ENCODE measurements at places on chromosomes 7 and 10.
A peak's percentile ranks its signal among the peaks of the same experiment; 100 is the strongest.

DNA sequence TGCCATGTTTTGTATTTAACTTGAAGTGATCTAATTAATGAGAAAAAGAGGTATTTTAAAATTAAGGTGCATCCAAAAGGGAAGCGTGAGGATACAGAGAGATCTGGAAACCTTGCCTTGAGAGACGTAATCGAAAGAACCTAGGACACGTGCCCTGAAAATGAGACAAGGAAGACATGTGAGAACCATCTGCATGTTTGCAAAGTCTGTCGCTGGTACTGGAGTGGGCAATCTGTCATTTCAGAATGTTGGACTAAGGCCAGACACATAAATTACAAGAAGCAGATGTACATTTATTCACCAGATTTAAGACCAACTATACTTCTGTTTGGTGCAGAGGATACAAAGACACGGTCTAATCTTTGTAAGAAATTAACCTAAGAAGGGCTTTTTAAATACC, 9.2 kb downstream of the AGR2 start:
- DNase-seq, result no peak

DNA sequence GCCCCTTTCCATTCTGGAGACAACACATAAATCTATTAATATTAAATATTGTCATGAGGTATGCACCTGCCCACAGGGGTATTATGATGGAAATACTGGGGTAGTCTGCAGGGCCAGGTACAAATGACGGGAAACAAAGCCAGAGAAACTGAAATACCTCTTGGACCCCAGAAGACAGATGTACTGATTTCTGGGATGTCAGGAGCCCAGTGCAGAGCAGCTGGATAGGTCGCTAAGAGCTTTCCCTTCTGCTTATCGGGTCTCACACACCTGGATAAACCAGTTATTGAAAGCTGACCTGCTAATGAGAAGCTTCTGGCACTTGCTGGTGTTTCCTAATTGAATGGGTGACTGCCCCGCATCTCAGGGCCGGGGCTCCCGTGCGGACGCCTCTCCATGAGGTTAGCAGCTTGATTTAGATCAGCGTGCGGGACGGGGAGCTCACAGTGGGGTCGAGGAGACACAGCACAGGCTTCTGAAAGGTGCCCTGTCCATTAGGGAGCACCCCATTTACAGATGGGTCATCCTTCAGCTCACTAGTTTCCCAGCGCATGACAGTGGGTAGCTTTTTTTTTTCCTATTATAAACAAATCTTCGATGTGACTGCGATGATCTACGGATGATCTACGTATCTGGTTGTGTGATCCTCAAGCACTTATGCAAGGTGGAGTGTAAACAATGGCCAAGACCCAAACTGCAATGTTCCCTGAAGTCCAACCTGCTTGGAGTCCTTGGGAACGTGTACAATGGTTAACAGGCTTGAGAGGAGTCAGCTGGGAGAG, 1.5 kb upstream of the INSIG1 start:
- no peak for DNase-seq

DNA sequence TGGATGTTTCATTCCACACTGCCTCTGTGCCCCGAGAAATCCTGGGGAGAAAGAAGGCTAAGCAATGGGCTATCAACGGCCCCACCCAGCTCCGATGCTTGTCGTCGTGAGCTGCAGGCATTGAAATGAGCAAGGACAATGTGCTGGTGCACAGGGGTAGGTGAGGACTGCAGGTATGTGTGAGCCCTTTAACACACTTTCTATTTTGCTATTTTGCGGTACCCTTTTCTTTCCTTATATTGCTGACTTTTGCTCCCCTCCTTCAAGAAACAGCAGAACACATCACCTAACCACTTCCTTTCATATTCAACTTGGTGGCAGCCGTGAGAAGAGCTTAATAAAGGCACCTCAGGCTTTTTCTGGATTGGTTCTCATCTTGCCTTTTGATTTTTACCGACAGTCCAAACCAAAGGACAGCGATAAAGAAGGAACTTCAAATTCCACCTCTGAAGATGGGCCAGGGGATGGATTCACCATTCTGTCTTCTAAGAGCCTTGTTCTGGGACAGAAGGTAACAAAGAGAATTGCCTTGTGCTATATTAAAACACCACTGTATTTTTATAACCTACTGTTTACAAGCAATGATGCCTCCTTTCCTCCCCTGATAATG, 39.2 kb downstream of the AIFM2 start:
- DNase-seq, result no peak

- DNase-seq, result peak; percentile 11
Measured at GRCh38 chr10:21494191-21495001, 31.1 kb downstream of the SKIDA1 start.

DNA sequence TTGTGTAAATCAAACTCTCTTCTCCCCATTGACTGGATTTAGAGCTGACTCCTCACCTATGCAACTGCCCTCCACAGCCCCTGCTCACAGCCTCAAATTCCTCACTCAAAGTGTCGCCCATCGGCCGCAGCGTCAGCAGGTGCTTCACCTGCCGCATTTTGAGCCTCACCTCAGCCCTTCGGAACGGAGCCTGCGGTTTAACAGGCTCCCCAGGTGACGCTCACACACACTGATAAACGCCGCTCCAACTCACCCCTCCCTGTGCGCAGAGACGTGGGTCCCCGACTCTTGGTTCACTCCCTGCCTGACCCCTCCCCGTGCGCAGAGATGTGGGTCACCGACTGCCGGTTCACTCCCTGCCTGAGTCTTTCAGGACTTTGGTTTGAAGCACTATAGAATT, 57.1 kb downstream of the CARD11 start:
- no peak for DNase-seq

GRCh38 chr7:562374-562675, 42.7 kb upstream of the PDGFA start:
- no peak for DNase-seq

DNA sequence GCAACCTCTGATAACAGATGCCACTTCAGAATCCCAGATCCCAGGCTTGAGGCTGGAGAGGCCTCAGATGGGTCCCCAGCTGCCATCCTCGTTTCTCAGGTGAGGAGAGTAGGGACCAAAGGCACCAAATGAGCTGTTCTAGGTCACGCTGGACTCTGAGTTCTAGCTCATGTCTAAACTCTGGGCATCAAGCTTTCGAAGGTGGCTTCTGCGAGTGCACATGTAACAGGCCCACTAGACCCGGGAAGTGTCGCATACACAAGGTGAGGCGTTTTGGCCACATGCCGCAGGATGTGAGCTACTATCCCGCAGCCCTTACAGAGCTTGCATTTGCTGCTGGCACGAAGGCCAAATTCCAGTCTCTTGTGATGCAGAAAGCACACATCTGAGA, 355.1 kb upstream of the SHH start:
- no peak for DNase-seq

- DNase-seq, result no peak
Measured at GRCh38 chr7:77433901-77434300, 17.8 kb upstream of the GSAP start.

GRCh38 chr10:121910673-121911420, 17.0 kb downstream of the ATE1 start:
- no peak for DNase-seq

GRCh38 chr10:79274279-79275104, 72.8 kb upstream of the PPIF start:
- no peak for DNase-seq

GRCh38 chr10:84337199-84337598, 8.8 kb downstream of the CCSER2 start:
- no peak for DNase-seq

DNA sequence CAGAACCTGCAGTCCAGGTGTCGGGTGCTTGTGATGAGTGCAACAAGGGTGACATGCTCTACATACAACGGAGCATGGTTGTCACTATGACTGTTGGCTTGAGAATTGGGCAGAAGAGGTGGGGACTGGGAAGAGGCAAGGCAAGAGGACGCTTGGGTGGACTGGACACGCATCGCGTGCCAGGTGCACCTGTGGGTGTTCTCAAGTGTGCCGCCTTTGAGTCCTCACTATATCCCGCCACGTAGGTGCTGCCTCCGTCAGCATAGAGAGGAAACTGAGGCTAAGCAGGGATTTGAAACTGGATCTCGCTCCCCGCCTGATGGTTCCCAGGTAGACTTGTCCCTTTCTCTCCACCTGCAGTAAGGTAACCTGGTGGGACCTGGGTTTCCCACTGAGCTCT, 27.2 kb downstream of the CDH23 start:
- DNase-seq, result no peak

DNA sequence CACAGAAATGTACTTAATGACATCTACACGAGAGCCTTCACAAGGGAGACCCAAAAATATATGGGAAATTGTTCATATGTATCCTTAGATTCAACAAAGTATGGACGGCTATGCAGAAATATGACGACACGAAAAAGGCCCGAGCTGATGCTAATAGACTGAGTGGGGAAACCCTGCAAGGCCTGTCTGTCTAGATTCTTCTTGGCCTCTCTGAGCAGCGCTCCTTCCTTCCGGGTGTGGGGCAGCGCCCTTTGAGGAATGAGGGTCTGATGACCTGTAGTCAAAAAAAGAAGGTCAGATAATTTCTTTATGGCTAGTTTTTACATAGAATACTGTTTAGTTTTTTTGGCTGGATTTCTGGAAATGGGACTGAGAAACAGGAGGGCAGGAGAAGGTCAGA, 192.8 kb upstream of the AKR1E2 start:
- no peak for DNase-seq
